T-cell (primary cell): ENCODE measurements at places on chromosomes 4 and X. TPM values are rescaled to one million over a fixed set of nuclear protein-coding genes. Genes with fewer than 3 reads are reported as not detected.

SRPX2 gene
- total RNA-seq = not detected

ESX1 gene
- total RNA-seq = not detected

NEIL3 gene
- 0.68 TPM for total RNA-seq

- no peak for DNase-seq
These were observed 220.3 kb upstream of the CTSO start for GRCh38 chr4:156173937-156174336.

DNA sequence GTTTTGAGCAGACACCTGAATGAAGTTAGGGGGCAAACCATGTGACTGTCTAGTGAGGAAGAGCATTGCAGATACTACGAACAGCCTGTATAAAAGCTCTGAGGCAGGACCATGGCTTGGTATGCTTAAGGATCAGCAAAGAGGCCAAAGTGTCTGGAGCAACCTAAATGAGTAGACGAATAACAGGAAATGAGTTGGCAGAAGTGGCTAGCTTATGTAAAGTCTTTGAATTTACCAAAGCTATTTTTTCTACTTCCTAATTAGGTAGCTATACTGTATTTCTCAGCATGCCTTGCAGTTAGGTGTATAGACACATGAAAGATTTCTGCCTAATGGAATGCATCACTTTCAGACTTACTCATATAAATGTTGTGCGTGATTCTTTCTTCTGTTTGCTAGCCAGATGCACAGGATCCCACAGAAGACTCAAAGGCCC, 9.3 kb upstream of the GPRIN3 start:
- DNase-seq = no peak

GRCh38 chrX:112888916-112889315, 48.3 kb upstream of the AMOT start:
- DNase-seq = no peak

- no peak for DNase-seq
These were observed 40.4 kb upstream of the BRS3 start for GRCh38 chrX:136447308-136447707.

DNA sequence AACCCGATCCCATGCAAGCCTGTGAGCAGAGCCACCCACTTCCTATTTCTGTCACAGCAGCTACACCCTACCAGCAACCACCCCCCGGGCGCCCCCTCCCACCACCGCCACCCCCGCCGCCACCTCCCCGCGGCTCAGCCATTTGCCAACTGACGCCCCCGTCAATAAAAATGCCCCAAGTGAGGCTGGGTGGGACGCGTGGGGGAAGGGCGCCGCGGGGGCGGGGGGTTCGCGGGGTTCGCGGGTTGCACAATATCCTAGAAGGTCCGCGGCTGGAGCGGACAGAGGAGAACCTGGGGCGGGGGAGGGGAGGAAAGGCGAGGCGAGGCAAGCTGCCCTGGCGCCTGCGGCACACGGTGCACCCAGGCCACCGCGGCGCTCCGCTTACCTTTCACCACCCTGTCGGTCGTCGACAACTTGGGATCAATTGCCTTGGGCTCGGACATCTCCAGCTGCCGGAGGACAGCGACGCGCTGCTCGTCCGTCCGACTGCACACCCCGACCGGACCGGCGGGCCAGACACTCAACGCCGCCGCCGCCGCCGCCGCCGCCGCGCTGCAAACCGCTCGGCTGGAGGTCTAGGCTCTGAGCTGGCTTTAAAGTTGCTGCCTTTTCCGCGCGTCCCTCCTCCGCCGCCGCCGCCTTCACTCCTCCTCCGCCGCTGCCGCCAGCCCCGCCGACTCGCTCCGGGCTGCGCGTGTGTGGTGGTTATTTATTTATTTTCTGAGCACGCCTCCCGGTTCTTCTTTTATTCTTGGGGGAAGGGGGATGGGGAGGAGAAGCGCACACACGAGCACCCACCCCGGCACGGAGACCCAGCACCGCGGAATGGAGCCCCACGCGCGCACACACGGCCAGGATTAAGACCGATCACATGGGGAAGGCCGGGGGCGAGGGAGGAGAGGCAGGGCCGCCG, 717 bp downstream of the PPP3CA start:
- DNase-seq = peak; percentile 61

DNA sequence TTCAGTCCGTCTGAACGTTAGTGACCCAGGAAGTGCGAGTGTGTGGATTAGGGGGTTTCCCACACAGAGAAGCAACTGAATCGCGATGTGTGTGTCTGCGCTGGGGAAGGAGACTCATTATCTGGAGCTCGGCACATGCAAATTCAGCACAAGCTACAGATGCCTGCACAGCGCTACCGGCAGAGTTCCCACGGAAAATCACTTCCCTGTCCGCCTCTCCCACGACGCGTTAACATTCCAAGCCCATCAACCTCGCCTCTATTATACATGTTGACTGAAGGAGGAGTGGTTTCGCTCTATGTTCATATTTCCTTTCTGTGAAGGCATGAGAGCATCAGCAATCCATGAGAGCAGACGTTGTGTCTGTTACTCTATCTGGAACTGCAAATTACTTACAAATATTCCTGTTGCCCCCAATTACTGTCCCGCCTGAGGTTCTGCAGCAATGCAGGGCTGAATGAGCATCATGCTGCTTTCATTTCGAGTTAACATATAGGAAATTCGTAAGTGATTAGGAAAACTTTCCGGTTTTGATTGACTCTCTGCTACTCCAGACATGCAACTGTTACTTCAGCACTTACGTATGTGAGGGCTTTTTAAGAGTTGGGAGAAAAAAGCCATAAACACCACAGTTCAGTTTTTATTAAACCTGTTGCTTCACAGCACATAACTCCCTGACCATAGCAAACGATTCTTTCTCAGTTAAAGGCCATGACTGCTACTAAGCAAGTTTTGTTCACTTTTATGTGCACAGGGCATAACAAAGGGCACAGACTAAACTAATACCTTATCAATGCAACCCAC, 15.0 kb upstream of the MTNR1A start:
- no peak for DNase-seq

DNA sequence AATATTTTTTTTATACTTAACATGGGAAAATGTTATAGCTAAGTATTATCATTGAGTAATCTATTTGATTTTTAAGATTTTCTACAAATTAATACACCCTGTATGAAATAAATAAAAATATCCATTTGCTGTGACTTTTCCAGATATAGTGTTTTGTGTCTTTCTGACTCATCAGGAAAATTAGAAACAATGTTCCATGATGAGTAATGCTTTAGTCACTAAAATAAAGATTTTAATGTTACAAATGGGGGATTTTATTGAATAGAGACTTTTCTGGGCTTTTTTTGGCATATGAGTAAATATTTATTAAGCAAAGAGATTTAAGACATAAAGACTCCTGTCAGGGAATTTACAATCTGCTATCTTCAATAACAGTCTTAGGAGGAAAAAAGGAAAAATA, 279.2 kb upstream of the NOCT start:
- DNase-seq = no peak

GRCh38 chrX:143788265-143788664, 67.7 kb upstream of the SPANXN2 start:
- DNase-seq = no peak

DNA sequence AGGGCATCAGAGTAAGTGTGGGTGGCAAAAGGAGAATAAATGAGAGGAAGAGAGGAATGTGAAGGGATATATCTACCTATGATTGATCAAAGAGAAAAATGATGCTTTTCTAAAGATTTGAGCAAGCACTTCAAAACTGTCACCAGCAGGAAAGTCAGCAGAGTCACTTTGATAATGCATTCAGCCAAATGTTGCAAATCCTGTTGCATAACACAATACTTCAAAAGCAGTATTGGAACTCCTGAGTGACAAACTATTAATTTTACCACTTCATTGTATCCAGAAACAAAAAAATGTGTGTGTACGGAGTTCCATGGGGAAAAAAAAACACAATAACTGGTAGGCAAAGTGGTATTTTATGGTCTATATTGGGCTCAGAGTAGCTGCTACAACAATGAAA, 160.3 kb downstream of the EMCN start:
- no peak for DNase-seq
